ENCODE measurements at places on chromosomes 13 and 19. TPM values are rescaled to one million over a fixed set of nuclear protein-coding genes. Genes with fewer than 3 reads are reported as not detected.

Gene POU4F1
- total RNA-seq, result not detected

Gene C19orf33
- 316 TPM for total RNA-seq

GRCh38 chr19:43984687-43985000 lies 656 bp downstream of the ZNF155 start:
- DNase-seq, result no peak

DNA sequence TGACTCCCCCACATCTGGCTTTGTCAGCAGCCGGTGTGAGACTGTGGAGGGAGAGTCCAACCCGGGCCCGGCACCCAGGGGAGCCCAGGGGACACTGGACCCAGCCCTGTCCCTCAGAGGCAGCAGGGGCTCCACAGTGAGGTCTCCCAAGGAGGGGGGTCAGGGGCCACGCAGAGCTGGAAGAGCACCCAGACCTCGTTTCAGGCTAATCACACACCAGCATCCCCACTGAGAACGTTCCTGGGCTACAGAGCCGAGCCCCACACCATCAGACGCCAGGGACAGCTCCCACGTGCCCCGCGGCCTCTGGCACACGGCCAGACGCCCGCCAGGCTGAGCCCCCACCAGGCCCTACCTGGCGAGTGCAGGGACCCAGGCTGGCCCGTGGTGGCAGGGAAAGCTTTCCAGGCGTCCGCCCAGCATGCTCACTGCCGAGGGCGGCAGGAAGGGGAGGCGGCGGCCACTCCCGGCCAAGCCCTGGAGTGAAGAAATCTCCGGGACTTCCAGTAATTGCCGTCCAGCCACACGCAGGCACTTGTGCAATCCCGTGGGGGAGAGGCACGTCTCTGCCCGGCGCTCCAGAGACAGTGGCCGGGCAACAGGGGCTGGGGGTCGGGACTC lies 19.2 kb downstream of the SBNO2 start:
- peak; percentile 65 for DNase-seq

DNA sequence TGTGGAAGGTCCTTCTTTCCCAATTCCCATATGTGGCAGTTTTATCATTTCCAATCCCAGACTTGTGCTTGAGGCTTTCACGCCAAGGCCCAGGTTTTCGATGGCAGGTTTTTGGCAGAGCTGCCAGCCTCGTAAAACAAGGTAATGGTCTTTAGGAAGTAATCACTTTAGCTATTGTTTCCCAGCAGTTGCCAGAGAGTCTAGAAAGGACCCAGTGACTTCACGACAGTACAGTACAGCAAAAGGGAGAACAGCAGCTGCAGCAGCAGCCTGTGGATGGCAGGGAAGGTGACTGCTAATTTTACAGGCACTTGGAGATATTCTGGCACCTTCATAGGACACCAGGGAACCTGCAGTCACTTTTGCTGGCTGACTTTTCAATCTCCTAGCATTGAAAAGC lies 291.6 kb upstream of the MAB21L1 start:
- no peak for DNase-seq

DNA sequence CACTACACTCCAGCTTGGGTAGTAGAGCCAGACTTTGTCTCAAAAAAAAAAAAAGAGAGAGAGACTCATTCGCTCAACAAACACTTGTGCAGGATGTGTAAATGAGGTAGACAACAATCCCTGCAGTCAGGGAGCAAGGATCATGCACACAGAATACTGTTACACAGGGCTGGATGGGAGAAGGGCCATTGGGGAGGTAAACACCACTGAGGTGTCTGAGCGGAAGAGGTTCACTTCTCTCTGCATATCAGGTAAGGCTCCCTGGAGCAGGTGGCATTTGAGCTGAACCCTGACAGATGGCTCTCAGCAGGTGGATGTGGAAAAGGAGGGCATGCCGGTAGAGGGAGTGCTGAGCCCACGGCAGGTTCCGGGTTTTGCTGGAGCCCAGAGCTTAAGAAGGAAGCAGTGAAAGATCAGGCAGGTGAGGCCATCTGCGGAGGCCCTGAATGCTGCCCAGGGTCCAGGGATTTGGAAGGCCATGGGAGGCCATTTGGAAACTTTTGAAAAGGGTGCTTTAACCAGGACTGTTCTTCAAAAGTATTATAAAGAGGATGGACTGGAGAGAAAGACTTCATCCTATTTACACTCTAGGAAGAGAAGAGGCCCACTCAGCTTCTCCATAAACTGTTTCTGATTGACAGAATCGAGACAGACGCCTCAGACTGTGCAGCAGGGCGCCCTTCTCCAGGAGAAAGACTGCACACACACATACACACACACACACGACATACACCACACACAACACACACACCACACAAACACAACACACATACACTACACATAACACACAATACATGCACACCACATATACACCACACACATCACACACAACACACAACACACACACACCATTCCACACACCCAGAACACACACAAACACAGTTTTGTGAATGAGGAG lies 199.4 kb downstream of the USP12 start:
- DNase-seq, result no peak

- DNase-seq, result no peak
These were observed 875.0 kb downstream of the SLITRK1 start for GRCh38 chr13:83007226-83007625.

DNA sequence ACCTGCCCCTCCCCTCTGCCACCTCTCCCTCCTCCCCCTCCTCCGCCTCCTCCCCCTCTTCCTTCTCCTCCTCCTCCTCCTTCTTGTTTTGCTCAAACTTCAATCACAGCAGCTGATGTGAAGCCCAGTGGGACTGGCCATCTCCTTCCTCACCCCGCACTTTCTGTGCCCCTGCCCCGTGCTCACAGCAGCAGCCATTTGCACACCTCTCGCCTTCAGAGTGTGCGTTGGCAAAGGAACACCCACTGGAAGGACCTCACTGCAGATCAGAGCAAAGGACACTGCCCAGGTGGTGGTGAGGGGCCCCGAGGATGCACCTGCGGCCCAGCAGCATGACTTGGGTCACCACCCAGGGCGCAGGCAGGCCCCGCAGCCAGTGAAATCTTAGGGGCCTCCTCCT lies 98.8 kb downstream of the SOX1 start:
- DNase-seq, result no peak

DNA sequence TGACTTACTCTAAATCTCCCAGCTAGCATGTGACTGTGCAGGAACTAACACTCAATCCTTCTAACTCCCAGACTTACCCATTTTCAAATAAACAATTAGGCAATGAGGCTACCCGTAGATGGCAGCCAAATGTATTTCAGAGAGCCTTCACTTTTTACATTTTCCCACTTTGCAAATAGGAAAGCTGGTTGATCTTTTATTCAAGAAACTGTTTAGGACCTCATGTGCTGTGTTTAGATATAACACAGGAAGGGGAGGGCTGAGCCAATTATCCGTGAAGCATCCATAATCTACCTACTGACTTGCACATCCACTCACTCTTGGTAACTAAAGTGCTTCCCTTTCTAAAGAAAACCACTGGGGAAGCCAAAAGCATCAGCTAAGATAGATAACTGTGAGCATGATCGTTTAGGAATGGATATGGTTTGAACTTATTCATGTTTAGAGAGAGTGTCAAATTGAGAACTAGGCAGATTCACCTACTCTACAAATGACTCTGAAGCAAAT lies 33.4 kb downstream of the MBNL2 start:
- DNase-seq, result no peak

DNA sequence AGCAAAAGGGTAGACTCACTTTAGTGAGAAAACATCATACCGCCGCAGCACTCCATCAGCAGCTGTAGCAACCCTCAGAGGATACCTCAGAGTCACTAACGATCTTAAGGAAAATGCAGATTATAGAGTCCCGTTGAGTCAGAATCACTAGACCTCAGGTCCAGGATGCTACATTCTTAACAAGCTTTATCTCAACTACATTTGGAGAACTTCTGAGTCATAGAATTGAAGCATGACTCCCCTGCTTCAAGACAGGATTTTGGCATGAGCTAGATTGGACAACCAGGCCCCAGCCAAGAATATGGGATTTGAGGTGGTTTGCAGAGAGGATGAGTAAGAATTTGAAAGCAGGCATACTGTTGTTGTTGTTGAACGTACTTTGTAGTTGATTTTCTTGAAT lies 118.9 kb upstream of the UBL3 start:
- DNase-seq, result peak; percentile 81

DNA sequence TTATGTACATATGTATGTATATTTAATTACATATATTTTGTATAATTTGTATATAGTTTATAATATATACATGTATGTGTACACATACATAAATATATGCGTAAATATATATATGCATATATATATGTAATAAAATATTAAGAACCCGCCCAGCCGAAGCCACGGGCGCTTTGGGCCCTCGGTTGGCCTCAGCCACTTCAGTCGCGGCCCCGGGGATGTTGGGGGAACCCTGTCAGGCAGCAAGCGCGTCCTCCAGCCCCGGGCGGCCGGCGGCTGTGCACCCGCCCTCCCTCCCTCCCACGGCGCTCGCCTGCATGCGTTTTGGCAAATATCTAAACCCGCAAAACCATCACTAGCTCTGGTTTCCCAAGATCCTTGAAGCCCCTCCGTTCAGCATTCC lies 7.9 kb upstream of the ZNF606 start:
- no peak for DNase-seq

DNA sequence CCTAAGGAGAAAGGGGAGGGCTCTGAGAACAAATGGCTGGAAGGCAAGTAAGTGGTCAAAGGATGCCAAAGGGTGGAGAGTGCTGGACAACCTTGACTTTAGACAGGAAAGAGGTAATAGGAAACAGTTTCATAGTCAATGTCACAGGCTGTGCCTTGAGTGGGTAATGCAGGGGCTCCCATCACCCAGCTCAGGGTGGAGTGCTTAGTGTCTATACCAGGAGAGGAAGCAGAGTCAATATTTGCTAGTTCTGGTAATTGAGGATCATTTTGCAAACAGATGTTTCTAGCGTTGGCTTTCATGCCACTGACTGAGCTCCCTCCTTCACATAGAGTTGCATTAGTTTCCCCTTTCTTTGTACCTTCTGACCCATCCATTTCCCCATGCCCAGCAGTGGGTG lies 64.6 kb upstream of the KL start:
- no peak for DNase-seq

DNA sequence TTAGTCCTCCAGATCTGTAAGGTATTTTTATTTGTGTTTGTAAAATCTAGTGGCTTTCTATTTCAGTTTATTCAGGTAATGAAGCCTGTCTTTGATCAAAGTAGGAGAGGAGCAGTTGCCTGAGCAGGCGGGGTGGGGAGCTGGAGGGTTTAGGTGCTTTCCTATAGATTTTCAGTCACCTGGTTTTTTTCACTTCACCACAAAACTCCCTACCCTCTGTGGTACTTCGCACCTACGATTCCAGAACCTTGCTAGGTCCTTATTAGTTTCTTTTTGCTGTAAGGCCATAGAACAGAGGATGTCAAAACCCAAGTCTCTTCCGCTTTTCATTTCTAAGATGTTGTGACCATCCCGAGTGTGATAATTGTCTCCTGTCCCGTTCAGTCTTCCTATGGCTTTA lies 26.6 kb downstream of the SLAIN1 start:
- no peak for DNase-seq

DNA sequence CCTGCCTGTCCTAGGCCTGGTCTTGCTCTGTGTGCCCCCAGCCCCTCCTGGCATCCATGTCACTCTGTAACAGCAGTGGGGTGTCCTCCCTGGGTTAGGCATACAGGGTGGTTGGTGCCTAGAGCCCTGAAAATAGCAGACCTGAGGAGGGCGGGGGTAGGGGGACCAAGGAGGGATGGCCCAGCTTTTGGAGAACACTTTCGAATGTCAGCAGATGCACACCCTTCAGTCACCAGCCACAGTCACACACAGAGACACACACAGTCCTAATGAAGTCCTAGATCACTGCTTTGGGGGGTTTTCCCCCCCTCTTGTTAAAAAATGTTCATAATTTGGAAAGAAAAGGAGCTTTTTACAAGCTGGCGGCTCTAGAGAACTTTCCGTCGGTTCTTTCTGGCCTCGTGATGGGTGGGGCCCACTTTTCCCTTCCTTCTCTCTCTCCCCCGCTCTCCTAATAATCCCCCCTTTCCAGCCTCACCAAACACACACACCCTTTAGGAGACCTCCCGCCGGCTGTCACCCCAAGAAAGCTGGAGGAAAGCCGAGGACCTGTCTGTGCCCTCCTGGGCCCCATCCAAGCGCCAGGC lies 47.9 kb downstream of the LYL1 start:
- no peak for DNase-seq

- peak; percentile 63 for DNase-seq
These were observed 49.4 kb upstream of the DOCK9 start for GRCh38 chr13:99027260-99027659.
